ENCODE measurements at places on chromosomes 13 and 19. TPM values are rescaled to one million over a fixed set of nuclear protein-coding genes. Genes with fewer than 3 reads are reported as not detected.

Gene SPINT2
- total RNA-seq, result 8.7 TPM

Gene SMIM7
- 27.5 TPM for total RNA-seq

Gene PLIN4
- 239 TPM for total RNA-seq

Gene KLK15
- total RNA-seq, result not detected

Gene EFNA2
- total RNA-seq, result not detected

Gene LIM2
- not detected for total RNA-seq

Gene CABP5
- not detected for total RNA-seq

Gene FCGBP
- 8.0 TPM for total RNA-seq

Gene KLK3
- not detected for total RNA-seq

DNA sequence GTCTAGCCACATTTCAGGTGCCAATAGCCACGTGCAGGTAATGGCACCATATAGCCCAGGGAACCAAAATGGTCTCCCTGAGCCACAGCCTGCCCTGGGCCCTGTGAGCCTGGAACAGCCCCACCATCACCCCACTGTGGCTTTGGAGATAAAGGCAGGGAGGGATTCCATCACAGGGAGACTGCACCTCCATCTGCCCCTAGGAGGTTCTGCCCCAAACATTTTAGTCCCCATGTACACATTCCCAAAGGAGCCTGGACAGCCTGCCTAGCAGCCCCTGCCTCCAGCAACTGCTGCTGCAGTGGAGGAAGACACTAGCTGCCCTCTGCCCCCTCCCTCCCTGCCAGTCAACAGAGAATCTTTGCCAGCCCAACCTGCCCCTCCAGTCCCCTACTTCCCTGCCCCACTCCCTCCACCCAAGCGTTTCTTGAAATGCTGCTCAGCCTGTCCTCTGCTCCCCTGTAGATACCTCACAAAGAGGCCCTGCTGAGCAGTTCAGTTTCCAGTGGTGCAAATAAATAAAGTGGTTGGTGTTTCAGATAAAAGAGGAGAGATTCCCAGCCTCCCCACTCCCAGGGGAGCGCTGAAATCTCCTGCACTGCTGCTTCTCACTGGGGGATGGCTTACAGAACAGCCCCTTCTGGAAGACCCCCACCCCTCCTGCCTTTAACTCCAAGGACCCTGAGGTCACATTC, 921.8 kb downstream of the UQCRFS1 start:
- DNase-seq, result no peak

- DNase-seq, result no peak
Observed at GRCh38 chr13:25738342-25739196, 313.2 kb downstream of the SHISA2 start.

GRCh38 chr13:101384929-101385328, 31.4 kb downstream of the NALCN start:
- no peak for DNase-seq

GRCh38 chr13:50376895-50377575, 361.8 kb downstream of the KCNRG start:
- no peak for DNase-seq

GRCh38 chr19:1467490-1468273, 11.3 kb downstream of the C19orf25 start:
- no peak for DNase-seq

DNA sequence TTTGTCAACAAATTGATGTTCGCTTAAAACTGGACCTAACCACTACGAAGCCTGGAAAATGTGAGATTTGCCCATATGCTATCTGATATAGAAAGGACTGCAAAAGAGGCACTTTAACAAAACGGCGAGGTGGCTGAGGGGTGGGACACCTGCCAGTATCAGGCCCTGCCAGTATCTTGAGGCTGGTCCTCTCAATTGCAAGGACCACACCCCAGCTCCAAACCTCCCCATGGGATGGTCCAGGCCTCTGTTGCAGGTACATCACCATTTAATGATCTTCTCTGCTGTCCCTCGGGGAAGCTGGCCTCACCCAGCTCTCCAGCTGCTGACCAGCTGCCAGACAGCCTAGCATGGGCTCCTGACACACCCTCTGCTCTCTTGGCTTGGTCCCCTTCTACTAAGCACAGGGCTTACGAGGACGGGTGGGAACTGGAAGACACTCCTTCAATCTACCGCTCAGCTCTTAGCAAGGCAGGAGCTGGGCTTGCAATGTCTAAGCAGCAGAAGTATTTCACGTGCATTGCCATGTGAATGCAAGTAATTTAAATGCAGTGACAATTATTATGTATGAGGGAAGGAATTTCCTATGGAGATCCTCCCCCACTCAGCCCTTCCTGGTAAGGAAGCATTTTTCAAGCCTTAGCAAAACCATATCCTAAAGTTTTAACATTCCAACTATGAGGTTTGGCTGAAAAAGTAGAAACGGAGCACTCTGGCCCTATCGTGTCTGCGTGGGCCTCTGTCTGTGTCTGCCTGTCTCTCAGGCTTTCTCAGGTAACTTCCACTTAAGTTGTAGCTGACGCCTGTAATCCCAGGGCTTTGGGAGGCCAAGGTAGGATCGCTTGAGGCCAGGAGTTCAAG, 63.9 kb downstream of the LATS2 start:
- peak; percentile 72 for DNase-seq

GRCh38 chr19:18993115-18993514, 40.2 kb downstream of the SUGP2 start:
- DNase-seq, result no peak

DNA sequence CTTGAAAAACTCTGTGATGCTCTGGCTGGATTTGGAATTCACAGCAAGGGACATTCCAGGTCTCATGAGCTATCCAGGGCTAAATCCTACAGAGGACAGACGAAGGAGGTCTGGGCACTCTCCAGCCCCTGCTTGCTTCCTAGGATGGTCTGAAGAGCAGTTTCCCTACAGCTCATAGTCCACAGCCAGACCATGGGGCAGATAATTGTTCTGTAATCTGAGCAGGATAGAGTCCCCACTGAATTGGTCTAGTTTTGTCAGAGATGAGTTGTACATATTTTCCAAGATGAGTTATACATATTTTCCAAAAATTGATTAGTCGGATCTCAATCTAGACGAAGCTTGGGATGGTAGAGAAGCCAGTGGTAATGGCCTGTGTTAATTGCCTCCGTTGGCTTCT, 75.6 kb downstream of the C13orf42 start:
- no peak for DNase-seq

DNA sequence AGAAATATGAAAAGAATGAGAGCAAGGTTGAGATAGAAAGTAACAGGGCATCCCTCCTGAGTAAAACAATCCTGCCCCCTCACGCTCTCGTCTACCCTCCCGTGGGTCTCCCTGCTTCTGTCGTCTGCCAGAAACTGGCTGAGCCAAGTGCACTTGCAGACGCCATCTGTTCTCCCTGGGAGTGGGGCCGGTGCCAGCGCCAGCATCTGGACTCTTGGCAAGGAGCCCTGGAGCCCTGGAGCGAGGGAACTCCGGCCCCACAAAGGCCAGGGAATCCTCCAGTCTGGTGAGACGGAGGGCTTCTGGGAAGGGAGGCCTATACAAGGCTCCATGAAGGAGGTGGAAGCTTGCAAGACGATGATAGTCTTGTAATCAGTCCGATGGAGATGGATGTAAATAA, 2.3 kb upstream of the TMEM91 start:
- peak; percentile 94 for DNase-seq

- peak; percentile 86 for DNase-seq
Observed at GRCh38 chr19:45767410-45767880, 1.6 kb downstream of the SIX5 start.

DNA sequence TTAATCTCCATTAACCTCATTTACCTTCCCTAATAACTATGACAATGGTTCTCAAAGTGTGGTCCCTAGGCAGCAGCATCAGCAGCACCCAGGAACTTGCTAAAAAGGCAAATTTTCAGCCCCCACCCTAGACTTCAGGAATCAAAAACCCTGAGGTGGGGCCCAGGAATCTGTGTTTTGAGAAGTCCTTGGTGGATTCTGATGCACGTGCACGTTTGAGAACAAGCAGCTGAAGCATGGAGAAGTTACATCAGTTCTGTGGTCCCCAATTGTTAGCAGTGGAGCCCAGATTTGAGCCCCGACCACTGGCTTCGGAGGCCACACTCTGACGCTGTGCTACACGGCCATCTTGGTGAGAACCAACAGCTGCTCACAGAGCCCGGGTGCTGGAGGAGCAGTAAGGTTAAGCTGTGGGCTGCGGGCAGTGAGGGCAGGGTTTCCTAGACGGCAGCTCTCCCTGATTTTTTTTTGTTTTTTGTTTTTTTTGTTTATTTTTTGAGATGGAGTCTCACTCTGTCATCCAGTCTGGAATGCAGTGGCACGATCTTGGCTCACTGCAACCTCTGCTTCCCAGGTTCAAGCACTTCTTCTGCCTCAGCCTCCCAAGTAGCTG, 14.0 kb upstream of the CD22 start:
- DNase-seq, result peak; percentile 22

DNA sequence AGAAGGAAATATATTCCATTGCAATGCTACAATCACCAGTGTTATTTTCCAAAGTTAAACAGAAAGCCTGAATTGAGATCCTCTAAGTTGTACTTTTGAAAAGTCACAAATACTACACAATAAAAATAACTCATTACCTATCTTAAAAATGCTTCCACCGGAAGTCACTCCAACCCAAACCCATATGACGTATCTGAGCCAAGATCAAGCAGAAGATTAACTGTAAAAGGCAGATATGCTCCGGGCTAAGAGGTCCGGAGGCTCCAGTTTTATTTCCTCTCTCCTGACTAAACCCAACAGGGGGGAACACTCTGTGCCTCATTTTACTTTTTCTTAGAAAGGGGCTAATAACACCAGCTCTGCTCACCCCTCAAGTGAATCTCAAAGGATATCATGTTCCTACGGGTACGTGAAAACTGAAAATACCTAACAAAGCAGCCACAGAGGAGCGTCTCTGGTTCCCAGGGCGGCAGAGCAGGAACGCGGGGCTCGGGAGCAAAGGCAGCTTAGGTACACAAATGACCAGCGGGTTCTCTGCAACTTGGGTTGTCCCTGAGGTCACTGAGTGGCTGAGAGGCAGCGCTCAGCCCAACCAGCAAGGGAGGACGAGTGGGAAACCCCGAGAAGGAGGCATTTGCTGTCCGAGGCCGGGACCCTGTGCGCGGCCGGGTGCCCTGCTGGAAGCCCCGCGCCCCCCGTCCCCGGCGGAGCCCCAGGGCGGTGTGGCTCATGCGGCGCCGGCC, 750 bp downstream of the RAB20 start:
- DNase-seq, result no peak

Data from Right ventricle myocardium superior (tissue), 1 donor.